ENCODE measurements at places on chromosomes 4 and X. TPM values are rescaled to one million over a fixed set of nuclear protein-coding genes. Genes with fewer than 3 reads are reported as not detected.

The XG gene
- total RNA-seq = not detected

The INPP4B gene
- total RNA-seq = 94.5 TPM

The NLGN3 gene
- total RNA-seq = 0.51 TPM

The SH3RF1 gene
- total RNA-seq = 10.1 TPM

The VCX3B gene
- total RNA-seq = not detected

Data from heart right ventricle (tissue), 16 donors.